Activated CD4-positive, alpha-beta T cell treated with anti-CD3 and anti-CD28 coated beads, Interleukin-2, amount 10 ng/mL, durations not matched to agents 7 days and 5 days (primary cell): ENCODE measurements at places on chromosomes 7 and 10. TPM values are rescaled to one million over a fixed set of nuclear protein-coding genes. Genes with fewer than 3 reads are reported as not detected.

Gene FAM180A
- total RNA-seq = not detected

Gene DYNC1I1
- not detected for total RNA-seq

Gene CLIP2
- 0.72 TPM for total RNA-seq

- no peak for DNase-seq
These were observed 39.1 kb downstream of the DOCK4 start for GRCh38 chr7:112167147-112167546.

Gene GNAT3
- total RNA-seq = not detected

- DNase-seq = peak; percentile 73
These were observed 1.3 kb downstream of the GUSB start for GRCh38 chr7:65980478-65981250.

GRCh38 chr7:28847176-28847575 lies 111.0 kb downstream of the TRIL start:
- DNase-seq = no peak

GRCh38 chr7:47252675-47253074 lies 329.2 kb downstream of the TNS3 start:
- no peak for DNase-seq

Gene BMI1
- 29.5 TPM for total RNA-seq

DNA sequence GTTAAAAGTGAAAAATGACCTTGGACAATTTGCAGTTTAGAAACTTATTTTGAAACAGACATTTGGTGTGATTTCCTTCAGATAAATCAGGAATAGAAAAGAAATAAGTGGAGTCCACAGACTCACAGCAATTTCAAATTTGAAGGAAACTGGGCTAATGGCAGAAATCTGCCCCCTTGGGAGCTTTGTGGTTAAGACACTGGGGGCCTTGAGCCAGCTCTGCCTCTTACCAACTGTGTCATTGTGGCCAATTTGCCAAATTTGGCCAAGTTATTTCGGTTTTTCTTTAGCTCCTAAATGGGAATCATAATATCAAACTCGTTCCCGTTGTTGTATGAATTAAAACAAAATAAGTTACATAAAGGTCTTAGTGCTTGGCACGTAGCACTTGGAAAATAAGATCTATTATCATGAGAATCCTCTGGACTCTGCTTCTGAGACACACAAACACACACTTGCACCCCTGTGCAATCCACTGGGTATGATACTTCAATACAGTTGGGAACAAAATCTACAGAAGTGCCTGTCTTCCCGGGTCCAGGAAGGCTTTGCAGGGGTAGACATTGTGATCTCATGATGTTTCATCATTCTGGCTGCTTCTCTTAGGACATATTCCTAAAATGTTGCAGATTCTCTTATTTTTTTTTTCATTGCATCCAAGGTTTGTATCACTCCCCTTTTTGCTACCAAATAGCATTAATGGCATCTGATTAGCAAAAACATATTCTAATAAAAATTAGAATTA lies 4.9 kb downstream of the ARMC3 start:
- DNase-seq = no peak

- DNase-seq = no peak
These were observed 11.8 kb downstream of the CPED1 start for GRCh38 chr7:121000081-121000983.

GRCh38 chr10:17453035-17453372 lies 1.4 kb downstream of the ST8SIA6 start:
- DNase-seq = no peak

Gene EBLN1
- total RNA-seq = not detected

DNA sequence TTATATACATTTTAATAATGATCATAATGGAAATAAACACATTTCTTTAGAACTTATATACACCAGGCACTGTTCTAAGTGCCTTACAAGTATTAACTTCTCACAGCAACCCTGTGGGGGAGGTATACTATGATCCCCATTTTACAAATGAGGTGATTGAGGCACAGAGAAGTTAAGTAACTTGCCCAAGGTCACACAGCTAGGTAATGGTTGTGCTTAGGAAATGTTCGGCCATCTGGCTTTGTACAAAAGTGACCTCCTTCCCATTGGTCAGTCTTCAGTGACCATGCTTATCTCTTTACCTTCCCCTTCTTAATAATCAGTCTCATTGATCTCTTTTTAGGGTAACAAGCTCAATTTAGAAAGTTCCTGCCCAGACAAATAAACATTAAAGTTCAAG lies 158.8 kb downstream of the KIAA1217 start:
- DNase-seq = no peak

GRCh38 chr10:132984008-132984295 lies 41.6 kb upstream of the CFAP46 start:
- no peak for DNase-seq

DNA sequence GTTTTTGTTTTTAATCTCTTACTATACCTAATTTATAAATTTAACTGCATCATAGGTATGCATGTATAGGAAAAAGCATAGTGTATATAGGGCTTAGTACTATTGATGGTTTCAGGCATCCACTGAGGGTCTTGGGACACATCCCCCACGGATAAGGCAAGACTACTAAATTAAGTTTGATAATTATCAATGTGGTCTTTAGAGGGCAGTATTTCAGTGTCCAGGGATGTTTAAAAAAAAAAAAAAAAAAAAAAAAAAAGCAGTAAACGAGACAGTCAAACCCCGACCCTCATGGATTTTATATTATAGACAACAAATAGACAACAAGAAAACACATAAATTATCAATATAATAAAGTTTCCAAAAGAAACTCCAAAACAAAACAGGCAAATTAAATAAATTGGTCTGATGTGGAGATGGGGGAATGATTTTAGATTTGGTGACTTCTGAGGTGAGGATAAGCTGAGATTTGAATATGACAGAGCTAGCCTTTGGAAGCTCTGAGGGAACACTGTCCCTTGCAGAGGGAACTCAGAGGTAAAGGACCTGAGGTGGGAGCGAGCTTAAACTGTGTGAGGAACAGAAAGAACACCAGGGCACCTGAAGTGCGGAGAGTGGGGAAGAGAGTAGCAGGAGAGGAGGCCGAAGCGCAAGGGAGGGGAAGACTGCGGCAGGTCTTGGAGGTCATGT lies 14.8 kb downstream of the ACSM6 start:
- no peak for DNase-seq

DNA sequence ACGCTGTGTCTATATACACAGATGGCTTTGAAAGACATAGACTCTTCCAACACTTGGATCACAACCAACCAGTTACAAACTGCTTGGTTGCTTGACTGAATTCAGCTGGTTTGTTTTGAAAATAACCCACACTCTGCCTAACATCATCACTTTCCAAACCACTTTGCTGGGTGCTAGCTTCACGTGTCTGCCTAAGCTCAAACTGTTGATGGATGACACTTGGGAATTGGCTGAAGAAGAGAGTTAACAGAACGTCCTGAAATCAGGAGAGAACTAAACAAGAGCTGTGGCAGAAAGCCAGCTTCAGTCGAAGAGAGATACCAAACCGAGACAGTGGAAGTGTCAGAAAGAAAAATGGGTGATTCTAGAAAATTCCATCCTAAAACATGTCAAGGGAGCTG lies 420.8 kb upstream of the AUTS2 start:
- DNase-seq = no peak

GRCh38 chr7:44098092-44099068 lies 5.8 kb upstream of the AEBP1 start:
- no peak for DNase-seq

DNA sequence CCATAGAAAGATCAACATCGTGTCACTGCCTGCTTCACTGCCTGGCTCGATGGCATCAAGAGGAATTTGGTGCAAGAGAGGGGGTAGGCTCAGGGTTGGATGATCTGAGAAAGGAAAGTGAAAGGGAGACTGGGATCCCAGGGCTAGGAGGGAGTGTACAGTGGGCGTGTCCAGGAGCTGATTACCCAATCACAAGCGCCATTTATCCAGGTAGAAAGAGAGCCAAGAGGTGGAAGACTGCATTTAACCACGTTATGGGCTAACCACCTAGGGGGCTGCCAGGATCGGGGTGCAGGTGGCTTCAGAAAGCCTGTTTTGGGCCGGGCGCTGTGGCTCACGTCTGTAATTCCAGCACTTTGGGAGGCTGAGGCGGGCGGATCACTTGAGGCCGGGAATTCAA lies 10.3 kb downstream of the PODXL start:
- DNase-seq = no peak

Gene HMX3
- not detected for total RNA-seq

GRCh38 chr7:91609525-91609924 lies 271.0 kb downstream of the MTERF1 start:
- DNase-seq = no peak

- no peak for DNase-seq
These were observed 4.4 kb downstream of the SLC12A9 start for GRCh38 chr7:100856871-100857282.

Gene SKIDA1
- total RNA-seq = 0.33 TPM

Gene TBC1D12
- 0.07 TPM for total RNA-seq

- DNase-seq = no peak
These were observed 25.2 kb downstream of the NUB1 start for GRCh38 chr7:151366880-151367222.

Gene CRPPA
- total RNA-seq = 0.58 TPM

- peak; percentile 26 for DNase-seq
These were observed 711 bp downstream of the KIF20B start for GRCh38 chr10:89702121-89702480.

Gene UCN3
- not detected for total RNA-seq

DNA sequence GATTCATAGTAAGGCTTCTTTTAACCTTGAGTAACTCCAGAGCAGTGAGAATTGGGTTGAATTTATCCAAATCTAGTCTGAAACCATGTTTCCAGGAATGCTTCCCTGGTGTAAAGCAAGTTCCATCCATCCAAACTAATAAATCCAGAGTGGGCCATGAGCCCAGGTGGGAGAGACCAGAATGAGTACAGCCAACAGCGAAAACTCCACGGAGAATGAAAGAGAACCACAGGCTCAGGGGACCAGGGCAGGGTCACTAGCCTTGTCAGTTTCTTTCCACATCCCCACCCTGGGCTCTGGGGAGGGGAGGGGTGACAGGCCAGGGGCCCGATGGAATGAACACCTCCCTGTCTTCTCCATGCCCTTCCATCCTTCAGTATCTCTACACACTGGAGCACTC lies 180.1 kb downstream of the NEURL1 start:
- DNase-seq = no peak

Gene PILRB
- total RNA-seq = 50.6 TPM

DNA sequence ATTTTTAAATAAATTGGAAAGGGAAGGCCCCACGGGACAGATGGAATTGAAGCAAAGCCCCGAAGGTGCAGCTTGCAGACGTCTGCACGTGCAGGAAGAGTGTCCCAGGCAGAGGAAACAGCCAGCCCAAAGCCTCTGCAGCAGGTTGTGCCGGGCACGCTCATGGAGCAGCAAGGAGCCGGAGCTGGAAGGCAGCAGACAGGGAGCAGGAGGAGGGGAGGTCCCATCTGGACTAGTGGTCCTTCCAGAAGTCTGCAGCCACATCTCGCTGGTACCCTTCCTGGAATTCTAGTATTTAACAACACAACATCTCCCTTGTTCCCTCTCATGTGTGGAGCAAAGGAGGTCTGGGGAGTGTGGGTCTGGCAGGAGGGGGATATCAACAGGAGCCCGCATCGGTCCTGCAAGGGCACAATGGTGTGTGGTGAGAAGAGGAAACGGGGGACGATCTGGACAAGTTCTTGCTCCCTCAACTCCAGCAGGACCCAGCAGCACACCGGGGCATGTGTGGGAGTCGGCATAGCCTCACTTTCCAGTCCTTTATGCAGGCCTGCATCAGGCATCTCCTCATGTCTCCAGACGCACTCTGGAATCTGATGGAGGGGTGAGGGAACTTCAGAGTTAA lies 169.3 kb downstream of the GRID1 start:
- DNase-seq = no peak

GRCh38 chr10:103541616-103542015 lies 48.1 kb downstream of the NEURL1 start:
- DNase-seq = no peak

- DNase-seq = no peak
These were observed 73.2 kb upstream of the ST8SIA6 start for GRCh38 chr10:17527514-17528146.

GRCh38 chr7:34333184-34333583 lies 324.8 kb upstream of the NPSR1 start:
- DNase-seq = no peak

- no peak for DNase-seq
These were observed 13.9 kb downstream of the SND1 start for GRCh38 chr7:127665922-127666321.

GRCh38 chr7:18481776-18482175 lies 13.8 kb upstream of the HDAC9 start:
- no peak for DNase-seq

Gene GHRHR
- total RNA-seq = not detected

DNA sequence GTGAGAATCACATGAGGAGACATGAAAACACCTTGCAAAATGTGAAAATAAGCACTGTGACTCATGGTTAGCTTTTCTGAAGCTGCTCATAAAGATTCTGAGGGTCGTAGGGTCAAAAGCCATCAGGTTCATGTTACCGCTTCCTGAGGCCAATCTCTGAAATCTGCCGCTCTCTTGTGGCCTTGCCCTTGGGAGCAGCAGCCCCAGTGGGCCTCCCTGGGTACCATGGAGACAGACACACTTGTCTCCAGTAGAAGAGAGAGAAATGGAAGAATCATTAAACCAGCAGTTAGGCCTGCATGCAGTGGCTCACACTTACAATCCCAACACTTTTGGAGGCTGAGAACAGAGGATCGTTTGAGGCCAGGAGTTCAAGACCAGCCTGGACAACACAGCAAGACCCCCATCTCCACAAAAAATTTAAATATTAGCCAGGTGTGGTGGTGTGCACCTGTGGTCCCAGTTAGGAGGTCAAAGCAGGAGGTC lies 42.8 kb downstream of the NIPSNAP2 start:
- no peak for DNase-seq

DNA sequence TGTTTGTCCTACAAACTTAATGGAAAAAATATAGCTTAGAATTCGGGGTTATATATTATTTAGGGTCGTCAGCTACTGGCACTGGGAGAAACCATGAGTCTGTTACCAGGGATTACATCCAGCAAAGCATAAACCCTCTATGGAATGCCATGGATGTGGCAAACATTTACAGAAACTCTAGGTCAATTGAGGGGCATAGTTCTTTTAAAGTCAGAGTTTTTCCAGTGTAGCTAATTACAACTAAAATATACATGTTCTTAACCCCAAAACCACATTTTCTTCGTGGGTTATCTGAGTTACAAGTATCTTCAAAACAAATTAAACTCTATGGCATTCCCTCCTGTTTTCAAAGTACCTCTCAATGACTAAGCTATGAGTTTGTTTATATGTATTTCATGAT lies 99.3 kb upstream of the THSD7A start:
- DNase-seq = no peak

DNA sequence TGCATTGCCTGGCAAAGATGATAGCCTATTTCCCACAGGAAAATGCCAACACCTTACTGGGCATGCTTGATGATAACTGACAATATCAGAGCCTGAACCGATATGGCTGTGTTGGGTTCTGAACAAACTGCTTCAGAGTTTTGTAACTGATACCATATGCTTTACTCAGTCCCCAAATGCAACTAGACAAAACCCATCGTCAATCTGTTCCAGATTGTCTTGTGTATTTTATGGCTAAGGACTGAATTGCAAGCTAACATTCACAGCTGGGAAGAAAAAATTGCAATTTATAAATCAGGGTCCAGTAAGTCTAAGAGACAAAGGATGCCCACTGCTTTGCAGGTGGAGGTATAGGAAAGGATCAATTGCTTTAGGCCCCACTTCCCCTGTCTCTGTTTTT lies 116.8 kb upstream of the WNT16 start:
- DNase-seq = no peak

- no peak for DNase-seq
These were observed 14.7 kb downstream of the SLC16A12 start for GRCh38 chr10:89520706-89521105.

GRCh38 chr10:129940617-129941198 lies 23.4 kb downstream of the EBF3 start:
- no peak for DNase-seq

- no peak for DNase-seq
These were observed 524.4 kb downstream of the SUGCT start for GRCh38 chr7:40659231-40659630.

- DNase-seq = no peak
These were observed 18.0 kb upstream of the SPOCK2 start for GRCh38 chr10:72106154-72106849.
